Astrocyte (in vitro differentiated cells and primary cell): ENCODE measurements at places on chromosomes 2 and 18. TPM values are rescaled to one million over a fixed set of nuclear protein-coding genes. Genes with fewer than 3 reads are reported as not detected.

GRCh38 chr2:215071676-215072075 lies 66.8 kb downstream of the ABCA12 start:
- no peak for DNase-seq

FOXD4L1 gene
- not detected in 2 replicates for total RNA-seq

DNA sequence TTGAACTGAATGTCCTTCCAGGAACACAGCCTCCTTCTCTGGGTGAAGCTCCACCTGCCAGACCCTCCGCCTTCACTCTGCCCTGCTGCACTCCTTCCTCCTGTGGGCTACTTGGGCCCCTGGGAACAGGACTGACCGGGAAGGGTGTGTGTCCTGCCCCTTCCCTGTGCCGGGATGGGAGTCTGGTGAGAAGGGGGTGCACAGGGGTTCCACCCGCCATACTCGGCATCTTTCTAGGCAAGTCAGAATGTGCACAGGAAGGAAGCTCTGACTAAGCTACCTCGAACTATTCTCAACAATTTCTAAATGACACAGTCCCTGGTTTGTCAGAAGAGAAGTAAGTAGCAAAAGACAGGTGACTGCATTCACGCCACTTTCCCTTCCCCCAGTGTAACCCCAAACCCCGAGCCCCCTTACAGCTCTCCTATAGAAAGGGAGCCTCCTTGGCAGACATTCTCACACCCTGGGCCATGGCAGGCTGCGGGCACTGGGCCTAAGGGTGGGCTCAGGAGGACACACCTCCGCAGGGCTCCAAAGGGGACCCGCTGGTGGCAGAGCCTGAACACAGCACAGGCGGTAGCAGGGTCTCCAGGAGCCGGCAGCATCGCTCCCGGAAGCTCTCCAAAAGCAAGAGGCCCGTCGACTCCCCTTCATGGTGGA lies 184.1 kb downstream of the HDAC4 start:
- no peak for DNase-seq

LTBP1 gene
- total RNA-seq: 29.7 and 30.1 TPM in 2 replicates

GAREM2 gene
- 2.2 and 4.2 TPM in 2 replicates for total RNA-seq

- DNase-seq: no peak
These were observed 87.7 kb downstream of the SH3YL1 start for GRCh38 chr2:175880-176820.

IER3IP1 gene
- 15.2 and 15.8 TPM in 2 replicates for total RNA-seq

DNAH6 gene
- total RNA-seq: 0.20 and 0.24 TPM in 2 replicates

- DNase-seq: peak; percentile 80
These were observed 276.9 kb upstream of the CHAC2 start for GRCh38 chr2:53490659-53491058.

GRCh38 chr2:39719317-39719716 lies 53.6 kb downstream of the TMEM178A start:
- DNase-seq: no peak

GRCh38 chr2:241540401-241540770 lies 18.2 kb upstream of the BOK start:
- DNase-seq: peak; percentile 49

DNA sequence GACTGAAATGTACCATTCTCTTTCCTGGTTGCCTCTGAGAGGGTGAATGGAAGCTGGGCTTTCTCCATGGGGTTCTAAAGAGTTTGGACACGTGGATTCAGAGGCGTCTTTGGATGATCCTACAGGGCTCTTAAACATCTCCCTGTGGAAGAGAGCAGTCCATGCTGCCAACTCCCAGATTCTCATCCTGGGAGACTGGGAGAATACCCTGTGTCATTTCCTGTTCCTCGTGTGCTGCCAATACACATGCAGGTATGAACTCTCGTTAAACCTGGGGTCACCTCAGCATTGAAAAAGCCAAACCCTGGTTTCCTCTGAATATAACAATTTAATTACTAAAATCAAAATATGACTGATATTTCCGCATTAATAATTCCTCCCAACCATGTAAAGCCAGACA lies 73.3 kb upstream of the NT5C1B start:
- no peak for DNase-seq

- DNase-seq: peak; percentile 52
These were observed 1.0 kb downstream of the AGAP1 start for GRCh38 chr2:235494716-235495372.

CFAP65 gene
- total RNA-seq: 0.22 and 0.27 TPM in 2 replicates

- DNase-seq: peak; percentile 67
These were observed 63.3 kb downstream of the LIPG start for GRCh38 chr18:49625021-49625691.

GRCh38 chr2:3703236-3703756 lies at the start of gene DCDC2C:
Gene DCDC2C (plus strand): TSS chr2:3703575. CDS start chr2:3703752, 177 bp downstream.
- DNase-seq: no peak

LOXHD1 gene
- total RNA-seq: not detected in 2 replicates
